Left renal pelvis (tissue), 4 donors: ENCODE measurements at places on chromosomes 1 and 21. TPM values are rescaled to one million over a fixed set of nuclear protein-coding genes. Genes with fewer than 3 reads are reported as not detected.

DNA sequence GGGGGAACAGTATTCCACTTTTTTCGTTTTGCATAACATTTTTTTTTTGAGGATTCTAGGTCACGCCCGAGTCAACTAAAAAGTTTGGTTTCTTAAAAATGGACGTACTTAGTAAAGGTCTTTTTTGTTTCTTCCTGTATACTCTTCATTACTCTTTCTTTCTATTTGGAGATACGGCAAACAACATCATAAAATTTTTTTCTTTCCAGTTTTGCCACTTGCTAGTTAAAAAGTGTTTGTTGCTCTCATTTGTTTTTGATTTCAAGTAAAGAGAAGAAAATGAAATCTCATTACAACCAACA, 788 bp upstream of the MPC2 start:
- no peak for DNase-seq

- DNase-seq = no peak
Observed at GRCh38 chr1:183247484-183247883, 61.4 kb downstream of the LAMC2 start.

- no peak for DNase-seq
Observed at GRCh38 chr1:225933072-225933471, 7.9 kb downstream of the LEFTY2 start.

DNA sequence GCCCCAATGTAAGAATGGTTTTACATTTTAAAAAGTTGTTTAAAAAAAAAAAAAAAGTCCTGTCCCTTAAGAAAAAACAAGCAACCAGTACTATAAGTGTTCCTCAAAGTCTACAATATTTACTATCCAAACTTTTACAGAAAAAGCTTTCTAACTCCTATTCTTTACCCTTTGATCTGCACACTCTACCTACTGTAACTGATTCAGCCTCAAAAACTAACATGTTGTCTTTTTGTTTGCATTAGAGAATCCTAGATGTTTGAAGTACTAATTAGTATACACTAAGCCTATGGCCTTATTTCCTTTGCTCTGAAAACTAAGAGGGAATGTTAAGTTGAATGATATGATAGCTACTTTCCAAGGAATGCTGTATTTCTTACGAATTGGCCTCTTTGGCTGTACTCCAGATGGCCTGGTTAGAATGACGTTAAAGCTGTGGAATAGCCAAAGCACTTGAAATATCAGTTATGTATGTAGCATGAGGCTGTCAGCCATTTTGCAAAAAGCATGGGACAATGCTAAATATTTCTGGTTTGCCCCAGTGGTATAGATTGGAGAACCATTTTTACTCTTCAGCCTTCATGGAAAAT, 234.8 kb downstream of the GPR52 start:
- DNase-seq = no peak

- no peak for DNase-seq
Observed at GRCh38 chr1:111723871-111724270, 15.3 kb downstream of the INKA2 start.

GRCh38 chr21:16752475-16752857, 760.4 kb upstream of the CXADR start:
- no peak for DNase-seq

The PPIAL4G gene
- 0.09 TPM for polyA plus RNA-seq

The REN gene
- polyA plus RNA-seq = 8.2 TPM

The PTPRF gene
- 253 TPM for polyA plus RNA-seq

The LCE6A gene
- not detected for polyA plus RNA-seq

The C1QC gene
- 35.1 TPM for polyA plus RNA-seq

The FALEC gene
- polyA plus RNA-seq = 1.1 TPM

The FMOD gene
- 291 TPM for polyA plus RNA-seq
